Right lobe of liver (tissue), 6 donors: ENCODE measurements at places on chromosomes 16 and 17.

DNA sequence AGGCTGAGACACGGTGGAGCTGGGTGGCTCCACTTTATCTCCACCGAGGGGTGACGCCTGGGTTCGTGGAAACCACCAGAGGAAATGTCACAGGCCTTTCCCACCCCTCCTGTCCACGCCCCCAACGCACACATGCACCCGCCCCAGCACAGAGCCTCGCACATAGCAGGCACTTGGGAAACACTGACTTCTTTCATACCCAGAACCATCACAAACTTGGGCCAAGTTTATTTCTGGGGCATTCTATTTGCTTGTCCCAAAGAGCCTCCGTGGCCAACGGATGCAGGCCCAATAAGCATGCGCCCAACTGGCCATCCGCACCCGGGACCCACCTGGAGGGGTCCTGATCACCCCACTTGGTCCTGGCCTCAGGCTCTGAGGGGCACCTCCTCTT is 3.3 kb downstream of the BCAR1 start:
- DNase-seq: no peak

DNA sequence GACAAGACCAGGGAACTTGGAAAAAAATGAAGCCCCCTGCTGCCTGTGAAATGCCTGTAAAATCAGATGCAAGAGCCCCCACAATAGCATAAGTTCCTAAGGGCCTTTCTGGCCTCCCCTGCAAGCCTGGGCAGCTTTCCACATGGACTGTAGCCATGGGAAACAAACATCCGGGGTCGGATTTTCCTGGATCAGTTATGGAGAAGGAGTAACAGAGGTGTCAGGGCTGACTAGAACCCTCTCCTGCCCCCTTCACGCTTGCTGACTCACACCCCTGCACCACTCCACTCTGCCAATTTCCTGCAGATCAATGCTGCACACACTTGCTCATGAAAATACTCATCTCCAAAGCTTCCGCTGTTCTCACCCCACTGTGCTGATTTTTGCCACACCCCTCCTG is 258.6 kb downstream of the CBLN1 start:
- no peak for DNase-seq

GRCh38 chr17:51056813-51057510 is 63.7 kb downstream of the SPAG9 start:
- peak; percentile 54 for DNase-seq

DNA sequence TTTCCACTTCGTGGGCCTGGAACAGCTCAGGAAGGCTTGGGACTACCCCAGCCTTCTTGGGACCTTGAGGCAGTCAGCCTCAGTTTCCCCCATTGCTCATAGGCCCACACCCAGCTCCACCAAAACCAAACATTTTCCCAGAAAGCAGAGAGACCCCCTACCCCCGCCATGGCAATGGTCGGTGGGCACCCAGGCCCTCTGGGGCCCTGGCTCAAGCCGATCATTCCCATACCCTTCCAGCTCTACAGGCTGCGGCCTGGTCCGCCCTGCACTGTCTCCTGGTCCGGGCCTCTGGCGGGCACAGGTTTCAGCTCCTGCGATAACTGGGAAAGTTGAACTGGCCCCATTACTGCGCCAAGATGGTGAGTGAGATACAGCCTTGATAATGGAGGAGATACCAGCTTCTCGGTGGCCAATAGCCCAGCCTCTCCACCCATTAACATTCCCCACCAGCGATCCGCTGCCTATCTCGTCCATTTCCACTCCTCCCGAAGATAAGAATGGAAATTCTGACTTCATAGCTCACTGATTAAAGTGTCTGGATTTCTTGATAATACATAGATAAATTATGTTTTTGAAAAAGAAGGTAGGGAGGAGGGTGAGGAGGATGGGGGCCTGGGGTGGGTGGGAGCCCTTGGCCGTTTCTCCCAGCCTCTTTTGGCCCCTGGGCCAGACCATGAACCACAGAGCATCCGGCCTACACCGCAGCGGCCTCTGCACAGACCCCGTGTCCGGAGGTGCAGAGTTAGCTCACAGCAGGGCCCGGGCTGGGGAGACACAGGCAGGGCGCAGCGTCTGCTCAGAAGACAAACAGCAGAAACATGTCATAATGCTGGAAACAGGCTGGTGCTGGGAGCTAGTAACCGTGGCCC is 11.6 kb downstream of the ZFPM1 start:
- DNase-seq: no peak

DNA sequence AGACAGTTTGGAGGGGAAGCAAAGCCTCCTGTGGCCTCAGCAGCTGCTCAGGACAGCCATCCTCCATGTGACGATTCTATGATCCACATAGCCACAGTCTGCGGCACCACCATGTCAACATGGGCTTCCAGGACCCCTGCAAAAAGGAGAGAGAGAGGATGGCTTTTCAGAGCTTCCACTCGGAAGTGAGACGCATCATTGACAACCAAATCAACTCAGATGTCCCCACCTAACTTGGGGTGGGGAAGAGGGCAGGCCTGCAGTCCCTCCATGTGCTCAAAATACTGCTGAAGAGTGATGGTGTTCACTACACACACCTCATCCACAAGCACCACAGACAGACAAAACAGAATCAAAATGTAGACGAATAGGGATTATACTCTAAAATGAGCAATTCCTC is 5.9 kb upstream of the METTL16 start:
- DNase-seq: no peak

- DNase-seq: no peak
Observed at GRCh38 chr17:40139566-40140058, 725 bp upstream of the CASC3 start.

- DNase-seq: no peak
Observed at GRCh38 chr17:57478478-57479250, 222.3 kb downstream of the MSI2 start.

DNA sequence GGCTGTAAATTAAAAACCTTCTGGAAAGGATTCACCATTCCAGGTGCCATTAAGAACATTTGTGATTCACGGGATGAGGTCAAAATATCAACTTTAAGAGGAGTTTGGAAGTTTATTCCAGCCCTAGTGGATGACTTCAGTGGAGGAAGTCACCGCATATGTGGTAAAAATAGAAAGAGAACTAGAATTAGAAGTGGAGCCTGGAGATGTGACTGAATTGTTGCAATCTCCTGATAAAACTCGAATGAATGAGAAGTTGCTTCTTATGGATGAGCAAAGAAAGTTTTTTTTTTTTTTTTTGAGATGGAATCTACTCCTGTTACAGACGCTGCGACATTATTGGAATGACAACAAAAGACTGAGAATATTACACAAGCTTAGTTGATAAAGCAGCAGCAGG is 26.7 kb downstream of the CCL4 start:
- DNase-seq: no peak

DNA sequence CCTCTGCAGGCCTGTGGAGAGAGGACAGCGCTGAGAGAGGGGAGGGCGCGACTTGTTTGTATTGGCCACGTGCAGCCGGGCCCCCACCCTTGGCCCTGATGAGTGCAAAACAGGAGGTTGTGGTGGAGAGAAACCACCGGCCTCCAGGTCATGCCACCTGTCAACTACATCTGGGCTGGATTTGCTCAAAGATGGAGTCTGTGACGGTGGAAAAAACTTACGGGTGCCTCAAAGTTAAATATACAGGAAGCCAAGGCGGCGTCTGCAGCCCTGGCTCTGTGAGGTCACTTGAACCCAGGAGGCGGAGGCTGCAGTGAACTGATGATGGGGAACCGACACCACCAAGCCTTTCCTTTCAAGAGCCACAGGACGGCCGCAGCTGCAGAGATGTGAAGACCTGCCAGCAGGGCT is 15.7 kb downstream of the C16orf74 start:
- DNase-seq: no peak

DNA sequence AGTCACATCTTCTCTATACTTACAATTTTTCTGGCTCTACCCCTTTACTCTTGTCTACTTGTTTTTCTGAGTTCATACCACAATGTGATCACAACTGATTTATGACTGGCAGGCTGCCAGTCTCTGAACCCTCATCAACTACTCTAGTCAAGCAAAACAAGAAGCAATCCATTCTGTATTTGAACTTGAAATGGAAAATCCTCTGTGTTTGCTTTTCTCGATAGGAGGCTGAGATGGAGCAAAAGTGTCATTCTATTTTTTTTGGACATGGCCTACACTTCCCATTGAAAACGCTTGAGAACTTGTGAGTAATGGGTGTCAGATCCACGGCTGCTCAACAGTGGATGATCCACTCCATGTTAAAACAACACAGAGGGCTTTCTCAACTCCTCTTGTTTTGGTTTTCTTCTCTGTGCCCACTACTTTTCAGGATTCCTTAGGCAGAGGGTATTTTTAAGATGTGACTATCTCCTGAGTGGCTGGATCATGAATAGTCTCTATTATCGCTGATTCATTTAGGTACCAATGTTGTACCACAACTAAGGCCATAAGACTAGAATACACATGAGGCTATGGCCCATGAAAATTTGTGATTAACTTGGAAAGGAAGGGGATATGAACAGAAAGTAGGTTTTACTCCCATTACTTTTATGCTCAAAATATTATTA is 11.7 kb downstream of the TMEM100 start:
- DNase-seq: no peak

DNA sequence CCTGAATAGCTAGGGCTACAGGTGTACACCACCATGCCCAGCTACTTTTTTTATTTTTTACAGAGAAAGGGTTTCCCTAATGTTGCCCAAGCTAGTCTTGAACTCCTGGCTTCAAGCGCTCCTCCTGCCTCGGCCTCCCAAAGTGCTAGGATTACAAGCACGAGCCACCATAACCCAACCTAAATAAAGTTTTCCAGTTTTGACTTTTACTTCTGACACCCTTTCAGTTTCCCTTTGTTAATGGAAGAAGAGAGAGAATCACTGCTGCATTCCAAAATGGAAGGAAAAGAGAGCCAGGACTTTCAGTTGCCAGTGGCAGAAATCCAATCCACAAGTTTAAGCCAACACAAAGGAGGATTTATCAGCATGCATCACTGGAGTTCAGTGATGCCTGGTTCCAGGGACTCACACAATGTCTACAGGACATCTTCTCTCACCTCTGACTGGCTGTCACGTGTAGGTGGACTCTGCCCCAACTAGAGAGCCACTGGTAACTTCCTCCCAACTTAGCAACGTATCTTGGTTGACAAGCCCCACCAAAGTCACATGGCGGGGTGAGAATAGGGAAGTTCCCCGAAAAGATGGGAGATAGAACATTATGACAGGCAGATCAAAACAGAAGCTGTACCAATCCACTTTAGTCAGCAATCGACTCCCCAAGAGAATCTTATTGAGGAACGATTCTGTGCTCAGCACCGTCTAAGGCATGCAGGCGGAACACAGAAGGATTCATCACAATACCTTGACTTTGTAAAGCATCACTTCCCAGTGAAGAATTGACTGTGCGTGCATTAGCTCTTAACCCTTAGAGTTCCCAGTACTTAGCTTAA is 46.5 kb downstream of the GAS7 start:
- no peak for DNase-seq
